Renal pelvis (tissue), 12 donors: ENCODE measurements at places on chromosomes 5 and 9. TPM values are rescaled to one million over a fixed set of nuclear protein-coding genes. Genes with fewer than 3 reads are reported as not detected.

Gene PCDHGB1
- 1.7 TPM for polyA plus RNA-seq

Gene RANBP3L
- 5.5 TPM for polyA plus RNA-seq

Gene ORM2
- polyA plus RNA-seq: not detected

Gene IL12B
- not detected for polyA plus RNA-seq

Gene ACOT12
- 1.1 TPM for polyA plus RNA-seq

Gene MEGF10
- 0.70 TPM for polyA plus RNA-seq

DNA sequence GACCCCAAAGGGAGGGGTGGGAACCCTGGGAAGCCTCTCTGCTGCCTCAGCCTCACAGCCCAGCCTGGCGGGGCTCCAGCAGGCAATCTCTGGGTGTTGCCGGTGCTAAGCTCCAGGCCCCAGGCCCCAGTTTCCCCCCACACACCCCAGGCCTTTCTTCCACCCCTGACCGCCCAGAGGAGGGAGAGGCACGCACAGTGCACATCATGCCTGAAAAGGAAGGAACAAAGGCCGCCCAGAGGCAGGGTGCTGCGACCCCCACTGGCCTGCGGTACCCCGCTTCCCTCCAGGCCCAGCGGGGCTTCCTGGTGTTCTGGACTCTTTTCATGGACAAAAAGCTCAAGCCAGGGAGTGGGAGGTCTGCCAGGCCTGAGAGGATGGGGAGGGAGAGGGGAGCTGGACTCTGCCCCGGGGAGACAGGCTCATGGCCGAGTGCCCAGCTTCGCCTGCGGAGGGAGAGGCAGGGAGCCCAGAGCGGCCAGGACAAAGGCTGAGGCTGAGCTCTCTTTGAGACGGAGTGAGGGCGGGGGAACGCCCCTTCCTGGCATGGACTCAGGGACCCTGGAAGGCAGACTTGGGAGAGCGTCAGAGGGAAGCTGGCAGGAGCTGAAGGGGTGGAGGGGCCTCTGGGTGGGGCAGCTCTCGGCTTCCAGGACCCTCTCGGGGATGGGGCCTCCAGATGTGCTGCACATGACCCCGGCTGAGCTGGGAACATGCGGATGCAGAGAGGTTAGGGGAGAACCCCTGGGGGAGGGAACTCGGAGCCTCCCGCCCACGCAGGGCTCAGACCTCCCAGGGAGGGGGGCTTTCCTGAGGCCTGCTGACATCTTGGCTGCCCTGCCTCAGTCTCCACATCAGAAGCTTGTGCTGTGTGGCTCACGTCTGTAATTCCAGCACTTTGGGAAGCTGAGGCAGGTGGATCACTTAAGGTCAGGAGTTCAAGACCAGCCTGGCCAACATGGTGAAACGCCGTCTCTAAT lies 1.8 kb upstream of the ENTPD2 start:
- DNase-seq: peak; percentile 70

- DNase-seq: no peak
Measured at GRCh38 chr9:93437996-93438395, 13.5 kb upstream of the FAM120A start.

DNA sequence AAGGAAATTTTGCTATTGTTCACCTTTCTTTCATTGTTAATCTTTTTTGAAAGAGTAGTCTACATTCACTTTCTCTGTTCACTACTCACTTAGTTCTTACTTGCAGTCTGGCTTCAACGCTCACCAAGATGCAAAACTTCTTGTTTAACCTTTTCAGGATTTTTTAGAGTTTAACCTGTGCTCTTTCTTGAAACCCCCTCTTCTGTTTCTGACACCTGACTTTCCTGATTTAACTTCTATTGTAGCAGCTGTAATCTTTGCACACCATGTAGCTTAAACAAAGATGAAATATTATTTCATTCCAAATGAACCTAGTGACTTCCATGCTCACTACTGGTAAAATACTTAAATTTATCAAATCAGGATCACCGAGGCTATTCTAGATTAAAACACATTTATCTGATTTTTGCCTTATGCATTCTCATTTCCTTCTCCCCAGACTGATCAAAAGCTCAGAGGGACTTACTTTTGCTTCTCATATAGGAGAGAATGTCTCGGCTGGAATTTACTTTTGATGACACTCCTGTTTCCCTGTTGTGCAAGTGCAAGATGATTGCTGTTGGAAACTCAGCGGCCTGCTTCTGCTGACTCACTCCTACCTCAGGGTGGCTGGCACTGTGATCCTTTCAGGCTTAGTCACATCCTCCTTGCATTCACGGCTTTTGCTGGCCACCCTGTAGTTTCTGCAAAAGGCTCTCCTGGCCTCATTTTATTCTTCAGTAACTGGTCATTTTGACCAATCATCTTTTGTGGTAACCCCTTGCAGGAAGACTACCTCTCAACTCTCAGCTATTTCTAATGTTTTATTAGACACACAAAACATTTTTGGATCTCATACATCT lies 109.3 kb upstream of the IFNE start:
- no peak for DNase-seq

DNA sequence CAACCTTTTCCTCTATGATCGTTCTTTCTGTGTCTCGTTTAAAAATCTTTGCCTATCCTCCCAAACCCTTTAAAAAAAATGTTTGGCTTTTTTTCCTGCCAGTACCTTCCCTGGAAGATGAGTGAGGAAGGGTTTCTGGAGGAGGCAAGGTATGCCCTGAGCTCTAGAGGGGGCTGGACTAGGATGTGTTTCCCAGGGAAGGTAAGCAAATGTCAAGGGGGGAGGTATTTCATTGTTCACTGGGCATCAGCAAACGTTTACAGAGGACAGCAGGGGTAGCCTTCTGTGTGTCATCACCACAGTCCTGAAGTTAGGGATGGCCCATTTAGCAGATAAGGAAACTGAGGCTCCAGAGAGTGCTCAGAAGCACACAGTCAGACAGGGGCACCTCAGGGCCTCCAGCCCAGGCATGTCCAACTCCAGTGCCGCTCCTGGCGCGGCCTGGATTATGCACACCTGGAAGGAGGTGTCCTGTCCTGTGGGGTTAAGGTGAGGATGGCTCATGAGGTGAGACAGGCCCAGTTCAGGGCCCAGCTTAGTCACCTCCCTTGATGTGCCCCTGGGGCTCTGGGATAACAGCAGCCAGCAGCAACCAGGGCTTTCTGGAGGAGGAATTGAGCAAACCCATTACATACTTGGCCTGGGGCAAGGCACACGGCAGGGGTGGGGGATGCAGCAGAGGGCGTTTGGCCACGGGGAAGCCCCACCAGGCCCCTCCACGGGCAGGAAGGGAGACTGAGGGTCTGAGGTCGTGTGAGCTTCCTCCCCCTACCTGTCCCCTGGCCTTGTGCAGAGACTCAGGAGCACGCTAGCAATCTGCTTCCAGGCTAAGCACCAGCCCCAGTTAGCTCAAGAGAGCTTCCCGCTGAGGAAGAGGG lies 100.3 kb upstream of the LMX1B start:
- DNase-seq: no peak

DNA sequence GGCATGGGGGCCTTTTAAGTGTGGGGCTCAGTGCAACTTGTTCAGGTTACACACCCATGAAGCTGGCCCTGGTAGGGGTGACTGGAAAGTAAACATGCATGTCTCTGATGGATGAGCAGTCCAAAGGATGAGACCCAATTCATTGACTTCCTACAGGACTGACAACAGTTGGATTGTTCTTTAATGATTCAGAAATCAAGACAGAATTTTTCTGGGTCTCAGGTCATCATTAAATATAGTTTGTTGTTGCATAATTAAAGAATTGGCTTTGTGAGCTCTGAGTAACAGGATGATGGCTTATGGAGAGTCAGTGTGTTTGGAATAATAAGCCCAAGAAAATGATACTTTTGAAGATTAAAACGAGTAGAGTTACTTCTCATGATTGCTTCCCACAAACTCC lies 604.2 kb upstream of the CLINT1 start:
- no peak for DNase-seq

GRCh38 chr9:7216004-7216841 lies 458.4 kb downstream of the KDM4C start:
- DNase-seq: no peak

DNA sequence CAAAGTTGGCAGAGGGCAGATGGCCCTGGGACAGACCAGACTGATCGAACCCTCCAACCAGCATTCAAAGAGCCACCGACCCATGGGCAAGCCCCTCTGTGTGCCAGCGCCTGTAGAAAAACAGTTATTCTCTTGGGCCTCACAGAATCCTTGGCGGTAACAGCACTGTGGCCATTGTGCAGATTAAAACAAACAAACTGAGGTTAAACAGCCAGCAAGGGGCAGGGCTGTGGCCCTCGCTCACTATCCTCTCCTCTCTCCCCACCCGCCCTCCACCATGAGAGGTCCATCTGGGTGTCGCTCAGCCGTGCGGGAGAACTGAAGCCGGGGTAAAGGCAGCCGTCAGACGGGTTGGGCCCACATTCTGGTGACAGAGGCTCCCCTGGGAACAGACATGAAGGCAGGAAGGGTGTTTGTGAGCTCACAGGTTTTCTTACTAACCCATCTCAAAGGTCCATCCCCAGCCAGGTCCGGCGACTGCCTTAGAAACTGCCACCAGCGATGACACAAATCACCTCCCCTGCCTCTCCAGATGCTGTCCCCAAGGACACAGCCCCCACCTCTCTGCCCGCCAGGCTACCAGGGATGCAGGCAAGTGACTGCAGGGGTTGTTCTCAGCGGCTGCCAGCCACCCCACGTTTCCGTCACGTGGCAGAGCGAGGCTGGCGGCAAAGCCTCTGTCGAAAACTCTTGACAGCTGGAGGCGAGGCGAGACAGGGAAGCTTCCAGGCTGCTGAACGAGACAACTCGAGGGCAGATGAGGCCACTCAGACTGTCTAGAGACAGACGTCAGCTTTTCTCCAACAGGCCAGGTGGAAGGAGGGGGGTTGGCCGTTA lies 75.8 kb upstream of the SARDH start:
- no peak for DNase-seq

GRCh38 chr9:99257723-99258389 lies 35.8 kb downstream of the SEC61B start:
- DNase-seq: no peak

DNA sequence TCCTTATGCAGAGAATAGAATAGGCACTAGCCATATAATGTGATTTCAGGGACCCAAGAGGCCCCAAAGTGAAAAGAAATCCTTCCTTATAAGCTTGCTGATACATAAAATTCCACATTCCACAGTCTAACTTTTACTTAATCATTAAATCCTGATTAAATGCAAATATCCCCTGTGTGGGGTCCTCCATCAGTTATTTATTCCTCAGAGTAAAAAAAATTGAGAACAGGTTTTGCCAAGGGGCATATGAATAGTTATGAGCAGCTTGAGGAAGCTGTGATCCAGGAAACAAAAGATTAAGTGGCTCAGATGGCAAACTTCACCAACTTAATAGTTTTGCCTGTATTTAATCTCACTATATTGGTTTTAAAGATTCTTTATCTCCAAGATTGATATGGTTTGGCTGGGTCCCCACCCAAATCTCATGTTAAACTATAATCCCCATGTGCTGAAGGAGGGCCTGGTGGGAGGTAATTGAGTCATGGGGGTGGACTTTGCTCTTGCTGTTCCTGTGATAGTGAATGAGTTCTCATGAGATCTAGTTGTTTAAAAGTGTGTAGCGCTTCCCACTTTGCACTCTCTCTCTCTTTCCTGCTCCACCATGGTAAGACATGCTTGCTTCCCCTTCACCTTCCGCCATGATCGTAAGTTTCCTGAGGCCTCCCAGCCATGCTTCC lies 324.9 kb downstream of the NPR3 start:
- no peak for DNase-seq

GRCh38 chr9:133426011-133426410 lies 3.8 kb downstream of the ADAMTS13 start:
- no peak for DNase-seq

DNA sequence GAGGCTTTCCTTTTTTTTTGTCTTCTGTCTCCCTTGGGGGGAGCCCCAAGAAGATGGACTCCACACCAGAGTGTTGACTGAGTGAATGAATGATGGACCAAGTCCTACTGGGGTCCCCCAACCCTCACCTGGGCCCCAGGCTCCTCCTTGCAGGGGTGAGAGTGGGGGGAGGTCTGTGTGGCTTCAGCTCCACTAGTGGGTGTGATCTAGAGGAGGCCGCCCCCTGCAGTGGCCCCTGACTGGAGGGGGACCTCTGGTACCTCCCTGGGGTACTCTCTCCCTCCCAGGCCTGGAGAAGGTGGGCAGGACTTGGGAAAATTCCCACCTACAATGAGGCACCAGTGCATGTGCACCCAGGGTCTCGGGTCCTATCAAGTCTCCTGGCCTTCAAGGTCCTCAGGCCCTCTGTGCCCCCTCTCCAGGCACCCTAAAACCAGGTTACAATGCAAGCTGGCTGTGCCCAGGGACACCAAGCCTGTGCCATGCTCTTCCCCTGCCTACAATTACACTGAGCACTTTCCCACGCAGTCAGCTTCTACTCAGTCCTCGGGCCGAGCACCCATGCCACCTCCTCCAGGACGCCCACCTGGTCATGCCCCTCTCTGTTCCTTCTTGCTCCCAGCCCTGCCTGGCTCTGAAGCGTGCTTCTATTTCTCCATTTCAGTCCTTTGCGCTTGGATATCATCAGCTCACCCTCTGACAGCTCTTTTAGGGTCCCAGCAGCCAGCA lies 117.2 kb upstream of the PHYKPL start:
- no peak for DNase-seq

DNA sequence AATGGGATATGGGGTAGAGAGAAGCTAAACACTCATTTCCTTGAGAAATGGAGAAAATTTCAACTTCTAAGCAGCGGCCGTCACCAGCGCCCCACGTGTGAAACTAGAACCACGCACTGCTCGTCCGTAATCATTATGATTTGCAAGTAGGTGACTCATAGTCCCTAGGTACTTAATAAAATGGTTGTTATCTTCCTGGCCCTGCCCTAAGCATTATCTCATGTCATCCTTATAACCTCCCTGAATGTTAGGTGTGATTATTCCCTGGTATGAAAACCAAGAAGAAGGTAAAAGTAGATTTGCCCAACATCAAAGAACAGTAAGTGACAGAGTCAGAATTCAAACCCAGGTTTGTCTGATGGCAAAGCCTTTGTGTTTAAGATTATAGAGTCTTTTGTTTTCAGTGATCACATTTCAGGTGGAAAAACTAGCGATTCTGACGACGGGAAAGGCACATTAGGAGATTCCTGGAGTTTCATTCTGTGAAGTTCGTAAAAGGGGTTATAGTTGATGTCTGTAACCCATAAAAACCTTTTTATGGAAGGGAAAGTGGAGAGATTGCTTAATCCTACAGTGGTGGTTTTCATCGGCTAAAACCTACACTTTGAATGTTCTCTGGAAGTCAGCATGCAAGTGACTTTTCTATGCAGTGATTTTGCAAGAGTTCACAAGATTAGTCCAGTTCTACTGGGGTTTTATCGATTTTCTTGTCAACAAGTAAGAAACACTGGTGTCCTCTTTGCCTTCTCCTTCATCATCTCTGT lies 202.9 kb upstream of the WWC1 start:
- DNase-seq: no peak

DNA sequence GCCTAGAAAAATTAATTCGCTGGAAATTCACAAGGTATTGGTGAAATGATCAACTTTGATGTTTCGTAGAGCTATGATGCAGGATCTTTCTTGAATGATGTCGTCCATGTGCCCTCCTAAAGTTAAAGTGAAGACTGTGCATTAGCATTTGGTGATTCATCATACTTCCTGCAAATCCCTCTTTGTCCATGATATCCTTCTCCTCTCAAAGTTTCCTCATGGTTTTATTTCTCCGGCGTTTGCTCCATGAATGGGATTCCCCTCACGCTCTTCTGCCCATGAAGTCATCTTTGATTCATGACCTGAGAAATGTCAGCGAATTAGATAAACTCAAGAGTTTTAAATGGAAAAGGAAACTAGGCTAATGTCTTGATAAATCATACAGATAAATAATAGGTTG lies 372.7 kb downstream of the PSAT1 start:
- DNase-seq: no peak
